Right lung (tissue), 10 donors: ENCODE measurements at places on chromosomes 7 and 10. TPM values are rescaled to one million over a fixed set of nuclear protein-coding genes. Genes with fewer than 3 reads are reported as not detected.

DAGLB gene
- 19.0 TPM for polyA plus RNA-seq

CNPY4 gene
- polyA plus RNA-seq: 47.4 TPM

UTF1 gene
- not detected for polyA plus RNA-seq

PDAP1 gene
- 143 TPM for polyA plus RNA-seq

OPN1SW gene
- polyA plus RNA-seq: 1.2 TPM

TAS2R5 gene
- 6.7 TPM for polyA plus RNA-seq

PRKG1 gene
- 15.8 TPM for polyA plus RNA-seq
